ENCODE measurements at places on chromosomes 5 and 9.
A peak's percentile ranks its signal among the peaks of the same experiment; 100 is the strongest.

DNA sequence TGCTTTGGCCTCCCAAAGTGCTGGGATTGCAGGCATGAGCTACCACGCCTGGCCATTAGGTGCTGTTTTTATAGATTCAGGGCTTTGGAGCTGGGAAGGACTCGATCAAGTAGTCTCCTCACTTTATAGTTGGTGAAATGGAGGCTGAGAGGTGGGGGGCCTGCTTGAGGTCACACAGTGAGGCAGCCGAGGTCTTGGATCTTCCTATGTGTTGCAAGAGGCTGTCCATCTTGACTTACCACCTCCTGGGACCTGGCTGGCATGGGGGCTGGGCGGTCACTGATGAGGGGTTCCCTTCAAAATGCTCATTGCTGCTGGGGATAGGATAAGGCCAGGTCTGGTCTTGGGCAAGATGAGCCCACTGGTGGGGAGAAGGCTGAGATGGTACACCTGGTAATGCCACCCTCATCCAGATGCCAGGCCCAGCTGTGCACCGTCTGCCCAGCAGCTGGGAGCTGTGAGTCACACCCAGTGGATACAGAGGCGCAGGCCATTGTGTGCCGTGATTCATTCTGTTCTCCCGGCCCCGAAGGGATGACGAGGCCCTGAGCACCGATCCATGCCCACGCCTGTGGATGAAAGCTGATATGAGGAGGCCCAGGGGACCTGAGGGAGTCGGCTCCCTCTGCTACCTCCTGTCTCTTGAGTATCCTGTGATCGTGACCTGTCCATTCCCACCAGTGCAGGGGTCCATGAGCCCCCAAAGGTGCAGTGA is 10.5 kb upstream of the NDST1 start:
- DNase-seq: peak; percentile 96

- DNase-seq: peak; percentile 61
Observed at GRCh38 chr5:79962575-79963222, 28.4 kb downstream of the MTX3 start.

DNA sequence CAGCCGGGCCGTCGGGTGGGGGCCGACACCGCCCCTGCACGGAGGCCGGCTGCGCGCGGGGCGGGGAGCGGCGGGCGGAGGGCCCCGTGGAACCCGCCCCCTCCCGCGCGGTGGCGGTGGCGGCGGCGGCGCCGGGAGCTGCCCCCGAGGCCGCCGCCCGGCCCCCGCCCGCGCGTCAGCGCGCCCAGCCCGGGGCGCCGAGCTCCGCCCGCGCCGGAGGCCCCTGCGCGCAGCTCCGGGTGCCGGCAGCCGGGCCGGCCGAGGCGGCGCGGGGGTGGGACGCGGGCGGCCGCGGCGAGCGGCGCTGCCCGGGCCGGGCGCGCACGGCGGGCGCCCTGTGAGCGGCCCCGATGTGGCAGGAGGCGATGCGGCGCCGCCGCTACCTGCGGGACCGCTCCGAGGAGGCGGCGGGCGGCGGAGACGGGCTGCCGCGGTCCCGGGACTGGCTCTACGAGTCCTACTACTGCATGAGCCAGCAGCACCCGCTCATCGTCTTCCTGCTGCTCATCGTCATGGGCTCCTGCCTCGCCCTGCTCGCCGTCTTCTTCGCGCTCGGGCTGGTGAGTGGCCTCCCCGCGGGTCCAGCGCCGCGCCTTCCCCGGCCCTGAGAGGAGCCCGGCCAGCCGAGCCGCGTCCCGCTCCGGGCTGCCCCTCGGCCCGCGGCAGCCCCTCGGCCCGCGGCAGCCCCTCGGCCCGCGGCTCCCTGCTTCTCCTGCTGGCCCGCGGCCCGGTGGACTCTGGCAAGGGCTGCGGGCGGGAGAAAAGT is at the start of gene ADCY2:
Gene ADCY2, plus strand, starts transcription at position 192 of the 766 bp plus-strand sequence. Its CDS starts 159 bp downstream, at position 351.
- no peak for DNase-seq

DNA sequence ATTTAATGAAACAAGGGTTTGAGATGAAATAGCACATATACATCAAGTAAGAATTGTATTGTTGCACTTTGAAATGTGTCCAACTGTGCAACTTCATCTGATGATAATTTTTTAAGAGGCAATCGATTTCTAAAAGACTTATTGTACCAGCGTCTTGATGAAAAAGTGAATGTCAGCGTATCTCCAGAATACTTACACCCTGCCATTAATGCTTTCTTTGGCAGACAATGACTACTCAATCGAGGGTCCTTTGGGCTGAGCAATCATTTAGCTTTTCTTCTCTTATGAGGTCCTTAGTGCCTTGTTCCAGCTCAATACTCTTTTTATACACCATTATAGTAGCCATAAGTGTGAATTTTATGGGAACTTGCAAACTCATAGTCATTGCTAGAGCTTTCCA is 4.7 kb downstream of the TLE1 start:
- no peak for DNase-seq

- DNase-seq: peak; percentile 11
Observed at GRCh38 chr5:178589180-178590140, 733 bp downstream of the COL23A1 start.

- peak; percentile 34 for DNase-seq
Observed at GRCh38 chr9:3848445-3849114, 322.8 kb upstream of the RFX3 start.

DNA sequence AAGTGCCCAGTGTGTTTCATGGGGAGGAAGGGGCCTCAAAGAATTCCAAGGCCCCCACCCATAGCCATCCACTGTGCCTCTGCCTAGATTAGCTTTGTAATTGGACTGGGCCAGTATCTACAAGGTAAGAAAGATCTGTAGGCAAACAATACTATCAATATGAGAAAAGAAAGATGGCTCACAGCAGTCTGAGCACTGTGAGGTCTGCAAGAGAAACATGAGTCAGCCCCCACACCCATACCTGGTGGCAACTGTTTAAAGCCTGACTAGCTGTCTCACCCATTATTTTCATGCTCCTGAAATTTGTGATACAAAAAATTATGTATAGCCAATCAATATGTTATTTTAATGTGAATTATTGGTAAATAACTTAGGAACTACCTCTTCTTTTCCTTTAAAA is 10.0 kb upstream of the ZNF483 start:
- DNase-seq: no peak

DNA sequence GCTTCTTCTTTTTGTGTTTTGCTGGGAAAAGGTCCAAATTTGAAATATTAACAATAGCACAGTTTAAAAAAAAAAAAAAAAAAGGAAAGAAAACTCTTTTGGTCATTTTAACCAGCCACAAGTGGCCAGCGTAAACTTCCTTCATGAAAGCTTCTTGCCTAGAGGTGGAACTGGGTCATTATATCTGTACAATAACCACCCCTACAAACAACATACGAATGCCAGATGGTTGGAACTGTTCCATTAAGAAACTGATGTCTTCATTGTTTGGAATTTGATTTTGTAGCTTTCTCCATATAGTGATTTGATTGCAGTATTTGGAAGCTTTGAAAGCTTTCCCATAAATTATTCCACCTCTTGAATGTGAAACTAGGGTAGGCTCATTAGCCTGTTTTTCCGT is 18.3 kb upstream of the LPAR1 start:
- DNase-seq: peak; percentile 80

- DNase-seq: no peak
Observed at GRCh38 chr5:115050866-115051265, 118.8 kb downstream of the TRIM36 start.

GRCh38 chr9:122020398-122020797 is 72.7 kb downstream of the TTLL11 start:
- peak; percentile 37 for DNase-seq

GRCh38 chr5:55708732-55709131 is 3.4 kb downstream of the SLC38A9 start:
- peak; percentile 34 for DNase-seq

GRCh38 chr5:145797336-145797735 is 37.8 kb downstream of the PRELID2 start:
- DNase-seq: peak; percentile 59

DNA sequence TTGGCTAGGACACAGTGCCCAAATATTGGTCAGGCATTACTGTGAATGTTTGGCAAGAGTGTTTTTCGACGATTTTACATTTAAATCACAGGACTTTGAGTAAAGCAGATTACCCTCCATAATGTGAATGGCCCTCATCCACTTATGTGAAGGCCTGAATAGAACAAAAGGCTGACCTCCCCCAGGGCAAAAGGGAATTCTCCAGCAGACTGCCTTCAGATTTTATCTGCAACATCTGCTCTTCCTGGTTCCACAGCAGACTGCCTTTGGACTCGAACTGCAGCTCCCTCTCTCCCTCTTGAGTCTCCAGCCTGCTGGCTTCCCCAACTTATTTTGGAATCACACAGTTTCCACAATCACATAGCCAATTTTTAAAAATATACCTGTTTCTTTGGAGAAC is 7.1 kb upstream of the TMEM215 start:
- DNase-seq: no peak
